ENCODE measurements at places on chromosomes 5 and 9.

DNA sequence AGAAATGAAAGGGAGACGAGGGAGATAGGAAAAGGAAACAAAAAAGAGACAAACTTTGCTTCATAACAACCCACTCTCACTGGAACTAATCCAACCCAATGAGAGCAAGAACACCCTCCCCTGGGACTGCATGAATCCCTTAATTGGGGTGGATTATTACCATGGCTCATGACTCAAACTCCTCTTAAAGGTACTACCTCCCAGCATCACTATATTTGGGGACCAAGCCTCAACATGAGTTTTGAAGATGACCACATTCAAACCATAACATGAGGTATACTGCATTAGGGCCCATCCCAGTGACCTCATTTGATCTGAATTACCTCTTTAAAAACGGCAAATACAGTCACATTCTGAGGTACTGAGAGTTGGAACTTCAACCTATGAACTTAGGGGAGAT lies 8.0 kb downstream of the MTAP start:
- no peak for DNase-seq

DNA sequence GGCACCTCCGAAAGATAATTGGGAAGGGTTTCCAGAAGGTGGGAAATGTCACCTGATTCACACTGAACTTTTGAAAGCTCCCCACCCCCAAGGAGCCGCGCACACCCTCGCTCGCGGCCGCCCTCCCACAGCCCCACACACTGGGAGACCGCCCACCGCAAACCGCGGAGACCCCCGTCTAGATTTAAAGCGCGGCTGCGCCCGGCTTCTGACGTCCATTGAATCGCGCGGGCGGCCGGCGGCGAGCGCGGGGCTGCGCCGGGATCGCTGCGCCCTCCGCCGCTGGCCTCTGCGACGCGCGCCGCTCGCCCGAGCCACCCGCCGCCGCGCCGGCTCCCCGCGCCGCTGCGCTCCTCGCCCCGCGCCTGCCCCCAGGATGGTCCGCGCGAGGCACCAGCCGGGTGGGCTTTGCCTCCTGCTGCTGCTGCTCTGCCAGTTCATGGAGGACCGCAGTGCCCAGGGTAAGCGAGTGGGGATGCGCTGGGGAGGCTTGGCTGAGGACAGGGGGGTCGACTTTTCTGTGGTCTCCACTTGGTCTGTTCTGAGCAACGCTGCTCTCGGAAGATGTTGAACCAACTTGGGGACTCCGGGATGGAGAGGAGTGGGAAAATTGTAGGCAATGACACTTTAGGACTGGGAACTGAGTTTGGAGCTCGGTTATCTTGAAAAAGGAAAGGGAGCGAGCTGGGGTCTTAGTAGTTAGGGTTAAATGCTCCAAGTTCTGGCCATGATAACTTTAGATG lies at the start of gene FST:
FST (plus strand) TSS at position 214 of the 743 bp plus-strand sequence; CDS start at position 377, 163 bp downstream.
- DNase-seq, result no peak

DNA sequence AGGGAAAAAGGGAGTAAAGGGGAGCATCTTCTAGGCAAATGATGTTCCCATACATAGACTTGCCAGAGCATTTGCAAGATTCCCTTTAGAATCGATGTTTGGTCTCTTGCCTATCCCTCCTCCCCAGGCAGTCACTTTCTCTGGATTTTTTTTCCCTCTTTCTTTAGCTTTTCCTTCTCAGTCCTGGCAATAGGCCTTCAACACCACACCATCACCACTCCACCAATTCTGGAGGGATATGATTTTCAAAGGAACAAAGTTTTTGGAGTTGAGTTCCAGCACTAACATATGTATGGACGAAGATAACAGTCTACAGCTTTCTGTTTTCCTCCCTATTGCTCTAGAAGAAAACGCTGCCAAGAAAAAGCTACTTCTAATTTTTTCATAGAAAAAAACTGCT lies 377.4 kb downstream of the PDE4D start:
- no peak for DNase-seq

DNA sequence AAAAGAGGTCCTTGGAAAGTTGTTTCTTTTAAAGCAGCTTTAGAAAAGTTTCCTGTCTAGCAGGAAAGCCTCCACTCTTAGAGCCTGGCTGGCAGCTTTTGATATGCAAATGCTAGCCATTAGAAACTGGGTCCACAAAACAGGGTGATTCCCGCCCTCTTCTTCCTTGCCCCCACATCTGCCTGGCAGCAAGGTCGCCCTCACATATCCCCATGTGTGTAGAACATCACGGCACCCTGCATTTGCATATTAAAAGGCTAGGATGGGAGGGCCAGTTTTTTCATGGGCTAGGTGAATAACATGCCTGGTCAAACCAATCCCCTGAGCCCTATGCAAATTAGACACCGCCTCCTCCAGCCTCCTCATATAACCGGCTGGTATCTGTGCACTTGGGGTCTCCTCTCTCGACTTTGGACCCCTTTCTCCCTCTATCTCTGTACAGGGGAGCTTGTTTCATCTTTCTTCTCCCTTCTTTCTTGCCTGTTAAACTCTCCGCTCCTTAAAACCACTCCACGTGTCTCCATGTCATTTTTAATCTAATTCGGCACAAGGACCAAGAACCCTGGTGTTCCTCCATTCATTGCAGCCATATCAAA lies 426.8 kb upstream of the CTNND2 start:
- no peak for DNase-seq

DNA sequence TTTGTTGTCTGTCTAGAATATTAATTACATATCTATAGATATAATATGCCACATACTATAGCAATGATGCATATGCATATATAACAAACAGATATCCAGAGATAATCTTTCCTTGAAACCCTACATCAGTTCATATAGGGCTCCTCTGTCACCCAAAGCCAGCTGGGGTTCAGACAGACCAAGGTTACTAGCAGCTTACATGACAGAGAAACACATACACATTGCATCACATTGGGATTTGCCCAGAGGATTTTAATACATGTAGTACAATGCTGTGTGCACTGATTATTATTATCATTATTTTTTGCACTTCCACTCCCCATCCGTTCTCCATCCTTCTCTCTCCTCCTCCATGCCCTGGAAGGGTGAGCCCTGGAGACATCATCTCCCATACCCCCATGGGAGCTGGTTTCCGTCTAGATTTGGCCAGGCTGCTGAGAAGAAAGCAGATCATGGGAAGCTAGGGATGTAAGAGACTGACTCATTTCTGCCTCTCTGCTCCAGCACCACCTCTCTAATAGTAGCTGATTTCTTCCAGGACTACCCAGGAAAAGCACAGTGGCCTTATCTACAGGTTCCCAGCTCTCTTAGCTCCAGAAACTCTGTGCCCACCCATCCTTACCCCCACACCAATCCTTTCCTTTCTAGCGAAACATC lies 23.3 kb downstream of the FST start:
- DNase-seq, result no peak

GRCh38 chr5:33338336-33339110 lies 102.2 kb upstream of the TARS1 start:
- DNase-seq, result no peak

DNA sequence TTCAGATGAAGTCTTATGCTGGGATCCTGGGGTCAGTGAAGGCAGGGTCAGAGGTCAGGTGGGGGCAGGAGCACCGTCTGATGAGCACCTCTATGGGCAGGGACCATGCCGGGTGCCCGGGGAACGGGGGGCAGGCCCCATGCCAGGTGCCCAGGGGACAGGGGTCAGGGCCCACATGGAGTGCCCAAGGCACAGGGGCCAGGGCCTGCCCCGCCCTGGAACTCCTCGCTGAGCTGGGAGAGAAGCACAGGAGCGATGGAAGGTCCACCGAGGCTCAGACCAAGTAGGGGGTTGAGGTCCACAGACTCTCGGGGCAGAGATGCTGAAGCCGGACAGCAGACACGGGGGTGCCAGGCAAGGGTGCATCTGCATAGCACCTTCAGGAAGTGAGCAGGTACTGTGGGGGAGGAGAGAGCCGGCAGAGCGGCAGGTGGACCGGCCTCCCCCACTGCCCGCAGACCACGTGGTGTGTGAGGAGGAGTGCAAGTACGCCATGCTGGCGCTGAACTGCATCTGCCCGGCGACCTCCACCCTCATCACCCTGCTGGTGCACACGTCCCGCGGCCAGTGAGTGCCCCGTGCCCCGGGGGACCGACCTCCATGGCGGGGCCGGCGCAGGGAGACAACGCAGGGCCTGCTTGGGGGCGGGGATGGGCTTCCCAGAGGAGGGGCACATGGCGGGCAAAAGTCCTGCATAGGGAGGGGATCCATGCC lies 67.7 kb downstream of the KCNT1 start:
- no peak for DNase-seq

DNA sequence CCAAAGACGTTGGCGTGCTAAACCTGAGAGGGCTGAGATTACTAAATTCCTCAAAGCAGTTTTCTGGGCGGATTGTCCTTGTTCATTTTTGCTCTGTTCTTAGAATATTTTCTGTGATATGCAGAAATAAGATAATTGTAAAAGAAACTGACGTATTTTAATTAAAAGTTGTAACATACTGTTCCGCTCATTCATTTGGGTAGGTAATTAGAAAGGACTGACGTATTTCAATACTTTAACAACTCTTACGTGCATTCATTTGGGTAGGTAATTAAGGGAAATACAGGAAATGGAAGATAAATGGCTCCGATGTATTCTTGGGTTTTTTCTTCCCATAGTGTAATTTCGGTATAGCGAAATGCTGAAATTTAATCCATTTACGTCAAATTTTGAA lies 1.1 kb downstream of the OSTF1 start:
- no peak for DNase-seq

GRCh38 chr5:148147415-148147814 lies 20.9 kb upstream of the SPINK14 start:
- no peak for DNase-seq

DNA sequence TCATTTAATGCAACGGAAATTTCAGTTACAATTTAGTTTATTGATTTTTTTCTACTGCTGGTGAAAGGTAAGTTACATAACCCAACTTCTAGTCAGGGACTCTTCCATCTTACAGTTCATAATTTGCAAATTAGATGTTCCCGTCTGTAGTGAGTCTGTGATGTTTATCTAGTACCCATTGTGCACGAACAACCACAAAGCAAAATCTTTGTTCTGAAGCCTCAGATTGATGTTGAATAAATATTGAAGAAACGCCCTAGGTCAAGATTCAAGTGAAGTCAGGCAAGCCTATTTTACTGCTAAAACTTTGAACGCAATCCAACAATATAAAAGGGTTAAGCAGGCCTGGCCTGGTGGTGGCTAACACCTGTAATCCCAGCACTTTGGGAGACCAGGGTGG lies 43.1 kb downstream of the BASP1 start:
- DNase-seq, result no peak

GRCh38 chr9:596703-597102 lies 244.8 kb upstream of the DMRT1 start:
- DNase-seq, result no peak

DNA sequence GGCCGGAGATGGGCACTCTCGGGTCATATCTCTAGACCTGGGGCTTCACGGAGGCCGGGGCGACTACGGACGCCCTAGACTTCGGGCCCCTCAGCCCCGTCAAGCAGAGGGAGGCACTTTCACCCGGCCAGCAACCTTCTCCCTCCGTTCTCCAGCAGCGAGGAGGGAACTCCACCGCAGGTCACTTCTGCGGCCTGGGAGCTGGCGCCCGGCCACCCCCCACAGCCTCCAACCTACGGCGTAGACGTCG lies 201 bp downstream of the DOLK start:
- DNase-seq, result no peak

- no peak for DNase-seq
These were observed 46.9 kb downstream of the ARHGEF37 start for GRCh38 chr5:149628221-149628620.

GRCh38 chr9:36415822-36416525 lies 15.9 kb upstream of the RNF38 start:
- no peak for DNase-seq

DNA sequence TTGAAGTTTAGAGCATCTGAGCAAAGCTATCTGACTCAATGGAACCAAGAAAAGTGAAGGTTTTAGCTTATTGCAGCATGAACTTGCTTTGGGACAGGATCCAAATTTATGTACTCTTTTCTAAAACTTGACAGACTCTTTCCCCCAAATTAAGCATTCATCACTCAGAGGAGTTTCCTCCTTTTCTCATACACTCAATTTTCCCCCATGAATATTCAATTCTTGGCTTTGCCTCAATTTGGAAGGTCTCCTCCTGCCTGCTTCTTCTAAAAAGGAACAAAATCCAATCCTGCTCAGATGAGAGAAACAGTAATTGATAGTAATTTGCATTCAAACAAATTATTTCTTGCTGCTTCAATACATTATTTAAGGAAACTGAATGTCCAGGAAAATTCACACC lies 5.0 kb downstream of the ACTL7A start:
- DNase-seq, result no peak

DNA sequence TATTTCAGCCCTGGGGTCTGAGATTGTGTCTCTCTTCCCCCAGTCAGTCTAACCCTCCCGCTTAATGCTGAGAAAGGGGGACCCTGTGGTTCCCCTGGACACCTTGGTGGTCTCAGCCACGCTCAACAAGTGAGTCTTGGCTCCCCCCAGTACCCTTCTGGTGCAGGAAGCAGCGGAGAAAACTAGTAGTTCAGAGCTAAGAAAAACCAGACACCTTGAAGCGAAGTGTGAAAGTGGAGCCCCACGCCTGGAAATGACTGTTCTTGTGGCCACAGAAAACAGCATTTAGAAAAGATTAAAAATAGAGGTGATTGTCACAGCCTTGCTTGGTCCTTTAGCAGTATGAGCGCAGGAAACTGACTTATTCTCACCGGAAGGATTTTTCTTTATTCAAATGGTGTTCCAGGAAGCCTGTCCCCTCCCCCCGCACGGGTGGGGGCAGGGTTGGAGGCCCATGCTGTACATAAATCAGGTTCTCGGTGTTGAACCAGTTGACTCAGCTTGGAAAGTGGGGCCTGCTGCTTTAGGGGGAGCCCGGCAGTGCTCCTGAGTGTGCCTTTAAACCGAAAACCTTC lies 8.1 kb downstream of the ARPC5L start:
- no peak for DNase-seq

- no peak for DNase-seq
These were observed 7.7 kb downstream of the CDK7 start for GRCh38 chr5:69242215-69242927.

DNA sequence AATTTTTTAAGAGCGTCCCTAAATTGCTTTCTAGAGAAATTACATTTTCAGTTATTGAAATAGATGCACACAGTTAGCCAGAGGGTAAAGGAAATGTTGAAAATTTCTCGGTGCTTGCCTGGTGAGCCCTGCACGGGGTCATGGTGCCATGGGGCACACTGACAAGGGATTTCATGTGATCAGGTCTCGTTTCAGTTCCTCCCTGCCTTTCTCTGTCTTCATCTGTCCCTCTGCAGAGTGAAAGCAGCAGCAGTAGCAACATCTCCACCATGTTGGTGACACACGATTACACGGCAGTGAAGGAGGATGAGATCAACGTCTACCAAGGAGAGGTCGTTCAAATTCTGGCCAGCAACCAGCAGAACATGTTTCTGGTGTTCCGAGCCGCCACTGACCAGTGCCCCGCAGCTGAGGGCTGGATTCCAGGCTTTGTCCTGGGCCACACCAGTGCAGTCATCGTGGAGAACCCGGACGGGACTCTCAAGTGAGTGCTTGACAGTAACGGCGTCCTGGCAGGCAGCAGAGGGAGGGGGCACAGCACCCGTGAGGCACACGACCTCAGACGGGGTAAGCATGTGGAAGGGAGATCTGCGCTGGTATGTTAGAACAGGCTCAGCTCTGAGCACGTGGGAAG lies 89.1 kb upstream of the OTULINL start:
- DNase-seq, result no peak

DNA sequence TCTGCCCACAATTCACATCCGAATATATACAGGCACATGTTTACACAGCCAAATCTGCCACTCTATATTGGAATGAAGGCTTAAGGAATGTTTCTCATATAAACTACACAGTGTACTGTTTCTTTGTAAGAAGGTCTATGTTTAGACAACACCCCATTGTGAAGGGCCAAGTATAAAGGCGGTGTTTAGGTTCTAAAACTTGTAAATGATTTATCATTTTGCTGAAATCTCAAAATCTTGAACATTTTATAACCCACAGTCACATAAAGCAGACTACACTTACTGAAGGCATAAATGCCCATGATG lies 94.0 kb downstream of the ZNF608 start:
- DNase-seq, result no peak

Data from HFF-Myc (cell line).